ENCODE measurements at places on chromosomes 3 and 15.

GRCh38 chr3:186965141-186965879 is 35.0 kb downstream of the ST6GAL1 start:
- DNase-seq: no peak

- no peak for DNase-seq
Observed at GRCh38 chr3:13185737-13186434, 112.7 kb upstream of the IQSEC1 start.

DNA sequence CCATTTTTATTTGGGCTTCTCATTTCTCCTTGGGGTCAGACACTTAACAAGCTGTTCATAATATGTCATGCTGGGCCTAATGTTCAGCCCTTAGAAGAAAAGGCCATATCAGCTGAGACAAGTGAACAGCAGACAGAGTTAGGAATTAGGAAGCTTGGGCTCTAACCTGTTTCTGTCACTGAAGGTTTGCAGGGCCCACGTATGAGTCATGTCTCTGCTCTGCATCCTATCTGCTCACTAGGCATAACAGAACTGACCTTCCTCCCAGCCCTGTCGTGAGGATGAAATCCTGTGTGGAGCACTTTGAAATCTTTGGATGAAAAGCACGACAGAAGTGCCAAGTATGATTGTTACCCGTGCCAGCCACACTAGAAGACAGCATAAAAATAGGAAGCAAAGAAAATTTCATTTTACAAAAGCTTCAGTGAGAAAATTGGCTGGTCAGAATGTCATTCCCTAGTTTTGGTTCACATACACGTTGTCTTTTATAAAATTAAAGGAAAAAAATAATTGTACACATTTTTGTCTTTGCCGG is 26.5 kb upstream of the CD47 start:
- DNase-seq: no peak

GRCh38 chr3:18246336-18247060 is 178.6 kb downstream of the SATB1 start:
- DNase-seq: no peak

GRCh38 chr3:148975696-148976095 is 15.6 kb upstream of the GYG1 start:
- no peak for DNase-seq

GRCh38 chr3:43559961-43560360 is 61.9 kb downstream of the ANO10 start:
- DNase-seq: no peak

- no peak for DNase-seq
Observed at GRCh38 chr15:48876057-48876456, 1.9 kb upstream of the EID1 start.

DNA sequence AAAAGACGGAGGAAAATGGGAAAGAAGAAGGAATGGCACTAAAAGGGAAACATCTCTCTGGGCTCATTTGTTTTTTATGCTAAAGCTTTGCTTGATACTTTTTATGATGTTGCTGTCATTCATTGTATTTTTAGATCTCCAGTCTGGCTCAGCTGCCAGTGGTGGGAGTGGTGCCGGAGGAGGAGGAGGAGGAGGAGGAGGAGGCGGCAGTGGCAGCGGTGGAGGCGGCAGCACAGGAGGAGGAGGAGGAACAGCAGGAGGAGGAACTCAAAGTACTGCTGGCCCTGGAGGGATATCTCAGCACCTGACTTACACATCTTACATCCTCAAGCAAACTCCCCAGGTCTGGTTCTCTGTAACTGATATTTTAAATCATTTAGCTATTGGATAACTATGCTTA is 49.6 kb downstream of the MAP6D1 start:
- no peak for DNase-seq

- DNase-seq: no peak
Observed at GRCh38 chr3:34020170-34020569, 221.7 kb downstream of the PDCD6IP start.

DNA sequence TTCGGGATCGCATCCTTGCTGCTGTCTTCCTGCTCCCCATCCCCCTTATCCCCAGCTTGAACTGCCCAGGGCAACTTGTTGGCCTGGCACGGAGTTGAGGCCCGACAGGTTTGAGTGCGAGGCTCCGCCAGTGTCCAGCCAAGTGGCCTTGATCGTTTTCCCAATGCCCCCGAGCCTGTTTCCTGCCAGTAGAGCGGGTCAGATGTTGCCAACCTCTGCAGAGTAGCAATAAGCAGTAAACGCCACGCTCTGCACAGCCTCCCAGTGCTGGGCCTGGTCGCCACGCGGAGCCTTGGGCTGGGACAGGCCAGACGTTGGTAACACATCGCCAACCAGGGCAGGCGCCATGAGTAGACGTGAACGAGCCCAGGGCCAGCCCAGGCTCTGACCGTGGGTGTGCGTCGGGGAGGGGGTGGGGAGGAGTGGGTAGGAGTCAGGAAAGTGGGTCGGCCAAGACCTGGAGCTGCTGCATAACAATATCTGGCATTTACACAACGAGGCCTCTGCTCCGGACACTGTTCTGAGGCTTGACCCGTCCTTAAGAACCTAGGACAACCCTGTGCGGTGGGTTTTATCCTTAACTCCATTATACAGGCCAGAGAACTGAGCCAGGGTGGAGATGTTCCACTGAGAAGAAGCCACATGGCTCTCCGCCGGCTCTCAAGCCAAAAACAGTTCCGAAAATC is 444 bp upstream of the ABHD14A start:
- DNase-seq: no peak

GRCh38 chr15:58393241-58393662 is 38.5 kb upstream of the LIPC start:
- DNase-seq: no peak
